HCT116 (cell line): ENCODE measurements at places on chromosomes 5 and 9. TPM values are rescaled to one million over a fixed set of nuclear protein-coding genes. Genes with fewer than 3 reads are reported as not detected.

Gene PLEKHG4B
- total RNA-seq, result 0.02 TPM

Gene ARHGEF39
- 29.8 TPM for total RNA-seq

Gene ZNF883
- not detected for total RNA-seq

Gene FOXD4L3
- 0.25 TPM for total RNA-seq

Gene MTX3
- total RNA-seq, result 34.9 TPM

Gene TSLP
- total RNA-seq, result 0.34 TPM

Gene PTGDS
- 3.1 TPM for total RNA-seq

Gene GBGT1
- 0.34 TPM for total RNA-seq

Gene GLT6D1
- not detected for total RNA-seq

Gene SOHLH1
- not detected for total RNA-seq

Gene GAS1
- total RNA-seq, result 0.07 TPM

Gene TMEM232
- total RNA-seq, result 1.2 TPM

Gene CNTNAP3
- 14.8 TPM for total RNA-seq

Gene TAS2R1
- total RNA-seq, result not detected

Gene PRPF4
- total RNA-seq, result 53.9 TPM

Gene FANCG
- total RNA-seq, result 82.3 TPM

Gene F2RL2
- total RNA-seq, result 0.07 TPM

Gene VLDLR
- 0.17 TPM for total RNA-seq

Gene C5orf58
- total RNA-seq, result not detected

Gene PRR16
- total RNA-seq, result 0.42 TPM

Gene SAXO1
- not detected for total RNA-seq

Gene PIP5K1B
- 0.20 TPM for total RNA-seq

Gene IL5
- total RNA-seq, result not detected

Gene BARX1
- total RNA-seq, result not detected

Gene MRPL50
- 14.6 TPM for total RNA-seq

Gene ZNF618
- 13.5 TPM for total RNA-seq
